ENCODE measurements at places on chromosomes 4 and X.

GRCh38 chr4:76504613-76505465 lies 69.8 kb downstream of the SHROOM3 start:
- DNase-seq = peak; percentile 66

- DNase-seq = no peak
Observed at GRCh38 chr4:48197643-48198237, 63.7 kb upstream of the TXK start.

- DNase-seq = no peak
Observed at GRCh38 chrX:46961574-46962283, 49.5 kb downstream of the JADE3 start.

GRCh38 chr4:127441571-127441970 lies 191.2 kb upstream of the INTU start:
- DNase-seq = no peak

- DNase-seq = no peak
Observed at GRCh38 chr4:587671-588350, 11.7 kb upstream of the TMEM271 start.

- DNase-seq = no peak
Observed at GRCh38 chr4:24405341-24405740, 179.0 kb downstream of the DHX15 start.

All from ELR (cell line).